Calu3 (cell line): ENCODE measurements at places on chromosomes 16 and 17. TPM values are rescaled to one million over a fixed set of nuclear protein-coding genes. Genes with fewer than 3 reads are reported as not detected.
A peak's percentile ranks its signal among the peaks of the same experiment; 100 is the strongest.

The HOXB5 gene
- total RNA-seq = 47.2 and 48.5 TPM in 2 replicates

DNA sequence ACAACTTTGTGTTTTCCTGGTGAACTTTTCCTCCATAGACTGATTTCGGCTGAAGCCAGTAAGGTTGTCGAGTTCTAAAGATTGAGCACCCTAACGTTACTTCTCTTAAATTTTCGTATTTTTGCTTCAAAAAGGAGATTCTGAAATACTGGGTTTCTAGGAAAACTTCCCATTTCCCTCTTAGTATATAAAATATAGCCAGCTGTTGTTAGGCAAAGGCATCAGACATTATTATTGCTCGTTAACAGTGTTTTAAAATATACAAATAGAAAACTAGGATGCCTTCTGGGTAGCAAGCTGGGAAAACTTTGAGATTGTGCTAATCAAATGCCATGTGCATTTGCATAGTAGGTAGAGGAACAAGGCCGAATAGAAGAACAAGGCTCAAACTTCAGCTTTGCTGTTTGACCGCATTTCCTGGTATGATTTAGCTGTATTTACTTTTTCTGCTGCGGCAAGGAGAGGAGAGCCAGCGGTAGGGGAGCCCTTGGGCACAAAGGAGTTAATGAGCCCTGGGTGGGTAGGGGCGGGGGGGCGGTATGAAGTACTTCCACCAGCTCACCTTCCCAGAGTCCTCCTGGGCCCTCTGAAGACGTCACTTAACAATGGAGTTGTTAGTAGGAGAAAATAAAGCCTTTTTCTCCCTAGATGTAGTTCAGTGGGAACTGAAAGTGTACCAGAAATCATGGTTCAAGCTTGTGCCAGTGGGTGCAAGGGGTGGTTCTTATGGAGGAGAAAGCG lies 151.9 kb downstream of the MSI2 start:
- peaks cover 38% of the 10 kb centered on the region for H3K4me1 ChIP-seq
- no peaks in the 10 kb centered on the region for H3K36me3 ChIP-seq
- peak; percentile 34 for DNase-seq
- H3K27me3 ChIP-seq = no peaks in the 10 kb centered on the region

DNA sequence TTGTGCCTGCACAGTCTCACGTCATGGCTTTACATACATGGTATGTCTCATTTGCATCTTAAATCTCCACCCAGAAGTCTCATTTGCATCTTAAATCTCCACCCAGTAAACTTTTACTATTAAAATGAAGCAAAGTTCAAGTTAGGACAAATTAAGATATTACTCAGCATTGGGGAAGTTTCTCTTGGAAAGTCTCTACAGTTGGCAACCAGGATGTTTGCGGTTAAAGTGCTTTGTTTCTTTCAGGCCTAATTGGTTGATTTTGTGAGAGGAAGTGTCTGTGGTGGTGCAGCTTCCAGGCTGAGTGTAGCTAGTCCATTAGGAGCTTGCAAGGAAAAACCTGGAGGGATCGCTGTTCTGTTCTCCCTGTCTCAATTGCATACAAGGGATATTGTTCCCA lies 1373.3 kb upstream of the GOT2 start:
- H3K27me3 ChIP-seq = no peaks in the 10 kb centered on the region
- no peak for DNase-seq
- no peak overlapping the region for H3K4me3 ChIP-seq

The SKAP1 gene
- 4.4 and 9.3 TPM in 2 replicates for total RNA-seq

- no peak for DNase-seq
- peaks cover 28% of the 10 kb centered on the region for H3K4me1 ChIP-seq
- no peak overlapping the region for H3K4me3 ChIP-seq
- H3K36me3 ChIP-seq = peaks cover 33% of the 10 kb centered on the region
- no peaks in the 10 kb centered on the region for H3K27me3 ChIP-seq
These were observed 3.5 kb downstream of the ZBTB4 start for GRCh38 chr17:7475764-7476422.

DNA sequence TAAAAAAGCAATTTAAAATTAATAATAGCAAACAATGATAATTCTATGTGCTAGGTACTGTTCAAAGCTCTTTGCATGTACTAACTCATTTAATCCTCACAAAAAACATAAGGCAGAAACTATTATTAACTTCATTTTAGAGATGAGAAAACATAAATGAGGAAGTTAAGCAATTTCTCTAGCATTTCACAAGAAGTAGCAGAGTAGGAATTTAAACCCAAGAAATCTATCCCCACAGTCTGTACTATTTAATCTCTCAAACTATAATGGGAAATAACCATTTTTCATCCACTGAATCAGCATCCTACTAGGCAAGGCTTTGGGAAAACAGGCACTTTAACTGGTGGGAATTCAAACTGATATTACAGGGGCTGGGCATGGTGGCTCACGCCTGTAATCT lies 42.2 kb upstream of the INTS2 start:
- H3K4me1 ChIP-seq = no peaks in the 10 kb centered on the region
- H3K4me3 ChIP-seq = no peak overlapping the region
- peaks cover 9% of the 10 kb centered on the region for H3K36me3 ChIP-seq
- no peak for DNase-seq

- H3K27ac ChIP-seq = no peak overlapping the region
- H3K4me1 ChIP-seq = no peaks in the 10 kb centered on the region
- no peak overlapping the region for H3K4me3 ChIP-seq
These were observed 10.2 kb downstream of the FLII start for GRCh38 chr17:18248300-18248731.

The PRKAR1A gene
- 239 and 248 TPM in 2 replicates for total RNA-seq

The KRT15 gene
- 83.0 and 86.8 TPM in 2 replicates for total RNA-seq

The TRAPPC1 gene
- total RNA-seq = 87.8 and 106 TPM in 2 replicates

DNA sequence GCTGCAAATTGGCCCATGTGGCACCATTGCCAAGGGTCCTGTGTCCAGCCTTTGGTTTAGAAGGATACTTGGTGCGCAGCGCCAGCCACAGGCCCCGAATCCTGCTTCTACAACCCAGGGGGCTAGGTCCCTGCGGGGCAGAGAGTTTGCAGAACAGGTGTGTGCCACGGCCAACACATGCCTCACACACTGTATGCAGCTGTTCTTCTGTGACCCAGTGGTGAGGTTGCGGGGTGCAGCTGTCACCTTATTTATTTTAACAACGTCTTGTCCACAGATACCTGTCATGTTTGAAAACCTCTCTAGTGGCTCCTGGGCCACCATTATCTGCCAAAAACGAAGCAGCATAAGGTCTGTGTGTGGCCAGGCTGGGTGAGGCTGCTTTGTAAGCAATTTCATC lies 11.6 kb downstream of the CBFA2T3 start:
- no peaks in the 10 kb centered on the region for H3K36me3 ChIP-seq
- H3K4me3 ChIP-seq = no peak overlapping the region
- peaks cover 88% of the 10 kb centered on the region for H3K27me3 ChIP-seq
- no peak for DNase-seq

GRCh38 chr17:6420173-6420641 lies 14.7 kb downstream of the AIPL1 start:
- DNase-seq = peak; percentile 51
- H3K4me3 ChIP-seq = no peak overlapping the region
- H3K36me3 ChIP-seq = no peaks in the 10 kb centered on the region
- no peak overlapping the region for H3K27ac ChIP-seq

DNA sequence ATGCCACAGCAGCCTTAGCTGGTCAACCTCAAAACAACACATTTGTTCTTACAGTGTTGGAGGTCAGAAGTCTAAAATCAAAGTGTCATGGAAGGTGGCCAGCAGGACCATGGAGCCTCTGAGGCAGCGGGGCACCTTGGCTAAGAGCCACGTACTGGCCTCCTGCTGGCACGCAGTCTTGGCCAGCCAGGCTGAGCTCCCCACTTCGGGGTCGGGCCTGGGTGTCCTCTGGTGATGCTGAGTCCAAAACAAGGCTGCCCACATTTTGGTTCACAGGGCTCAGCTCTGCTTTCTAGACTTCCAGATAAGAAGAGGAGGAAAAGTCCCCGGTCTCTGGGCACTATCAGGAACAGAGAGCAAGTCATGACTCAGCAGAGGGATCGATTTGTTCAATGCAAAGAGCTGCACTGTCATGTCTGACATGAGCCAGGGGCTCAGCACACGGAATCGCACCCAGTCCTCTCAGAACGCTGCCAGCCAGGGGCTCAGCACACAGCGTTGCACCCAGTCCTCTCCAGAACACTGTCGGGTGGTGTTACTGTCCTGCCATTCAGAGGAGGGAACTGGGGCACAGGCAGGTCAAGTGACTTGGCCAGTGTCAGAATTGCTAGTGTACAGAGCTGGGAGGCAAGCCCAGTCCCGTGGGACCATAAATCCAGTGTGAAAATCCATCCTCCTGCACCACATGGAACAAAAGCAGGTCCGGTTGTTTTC lies 2.5 kb downstream of the LGALS9 start:
- no peak overlapping the region for H3K27ac ChIP-seq
- no peak overlapping the region for H3K4me3 ChIP-seq
- H3K36me3 ChIP-seq = no peaks in the 10 kb centered on the region
- peaks cover 12% of the 10 kb centered on the region for H3K4me1 ChIP-seq

DNA sequence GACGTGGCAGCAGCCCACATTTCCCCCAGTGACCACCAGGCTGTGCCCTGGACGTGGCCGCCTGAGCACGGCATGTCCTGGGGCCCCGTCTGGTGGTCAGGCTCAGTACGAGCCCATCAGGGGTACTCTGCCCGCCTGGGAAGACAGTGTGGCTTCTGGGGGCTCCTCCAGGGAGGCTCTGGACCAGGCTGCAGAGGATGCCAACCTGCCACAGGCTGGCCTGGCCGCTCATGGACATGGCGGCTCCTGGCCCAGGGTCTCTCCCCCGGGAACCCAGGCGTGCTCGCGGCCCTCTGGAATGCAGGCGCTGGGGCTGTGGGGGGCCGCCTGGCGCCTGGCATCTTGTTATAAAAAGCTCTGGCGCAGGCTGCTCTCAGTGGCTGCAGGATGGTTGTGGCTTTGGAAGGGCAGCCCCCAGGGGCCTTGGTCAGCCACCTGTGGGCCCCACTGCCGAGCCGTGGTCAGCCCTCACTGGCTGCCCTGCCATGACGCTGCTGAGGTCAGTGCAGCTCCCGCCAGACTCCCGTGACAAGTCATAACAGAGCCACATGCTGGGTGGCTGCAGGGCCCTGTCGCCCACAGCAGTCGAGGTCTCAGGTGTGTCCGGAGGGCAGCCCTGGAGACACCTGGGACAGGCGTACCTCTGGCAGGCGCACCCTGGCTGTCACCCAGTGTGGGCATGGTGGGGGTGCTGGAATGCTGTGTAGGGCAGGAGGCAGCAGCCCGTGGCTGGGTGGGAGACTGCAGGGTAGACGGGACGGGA lies 15.0 kb downstream of the CENPX start:
- H3K4me3 ChIP-seq = no peak overlapping the region
- no peaks in the 10 kb centered on the region for H3K4me1 ChIP-seq
- H3K36me3 ChIP-seq = peaks cover 17% of the 10 kb centered on the region
- no peaks in the 10 kb centered on the region for H3K27me3 ChIP-seq
